A549 (cell line): ENCODE measurements at places on chromosomes 4 and X.

GRCh38 chr4:106273831-106274230 is 42.2 kb downstream of the TBCK start:
- DNase-seq, result no peak

GRCh38 chr4:98518559-98519267 is 139.7 kb downstream of the TSPAN5 start:
- DNase-seq, result no peak

DNA sequence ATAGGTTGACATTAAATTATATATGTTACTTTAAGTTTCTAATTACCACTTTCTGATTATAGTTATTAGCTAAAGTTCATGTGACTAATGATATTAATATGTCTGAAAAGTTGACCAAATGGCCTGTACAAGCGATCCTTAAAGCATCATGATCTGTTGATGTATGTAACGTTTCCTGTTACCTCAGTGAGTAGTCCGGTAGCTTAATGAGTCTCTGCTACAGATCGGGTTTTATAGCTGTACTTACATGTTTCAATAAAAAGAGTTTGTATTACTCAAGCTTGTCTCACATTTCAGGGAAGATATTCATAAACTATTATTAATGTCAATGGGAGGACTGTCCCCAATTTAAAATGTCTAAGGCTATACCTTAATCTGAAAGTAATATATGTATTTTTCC is 246.3 kb downstream of the PPP3CA start:
- DNase-seq, result no peak

GRCh38 chrX:30301963-30302362 is 7.2 kb downstream of the NR0B1 start:
- no peak for DNase-seq
